ENCODE measurements at places on chromosomes 5 and 9. TPM values are rescaled to one million over a fixed set of nuclear protein-coding genes. Genes with fewer than 3 reads are reported as not detected.

Gene FBXL17
- total RNA-seq = 6.9 TPM

Gene SPATA31A3
- total RNA-seq = not detected

Gene TNFSF8
- 73.2 TPM for total RNA-seq

DNA sequence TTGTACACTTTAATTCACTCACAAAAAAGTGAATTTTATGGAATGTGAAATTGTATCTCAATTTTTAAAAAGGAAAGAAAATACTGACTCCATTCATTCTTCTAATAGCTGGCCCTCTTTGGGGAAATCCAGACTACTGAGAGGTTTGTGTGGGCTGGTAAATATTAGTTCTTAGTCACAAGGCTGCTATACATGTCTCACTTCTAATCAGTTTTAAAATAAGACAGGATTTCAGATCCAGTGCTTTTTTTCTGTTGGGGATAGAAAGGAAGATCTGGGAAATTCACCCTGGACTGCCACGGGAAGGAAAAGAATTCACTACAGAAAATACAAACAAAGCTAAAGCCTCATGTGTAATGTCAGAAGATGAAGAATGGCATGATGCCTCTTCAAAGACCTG, 32.7 kb upstream of the ADAMTSL1 start:
- no peak for DNase-seq
- no peaks in the 10 kb centered on the region for H3K27me3 ChIP-seq
- no peak overlapping the region for H3K4me3 ChIP-seq
- no peaks in the 10 kb centered on the region for H3K4me1 ChIP-seq
- no peaks in the 10 kb centered on the region for H3K36me3 ChIP-seq

DNA sequence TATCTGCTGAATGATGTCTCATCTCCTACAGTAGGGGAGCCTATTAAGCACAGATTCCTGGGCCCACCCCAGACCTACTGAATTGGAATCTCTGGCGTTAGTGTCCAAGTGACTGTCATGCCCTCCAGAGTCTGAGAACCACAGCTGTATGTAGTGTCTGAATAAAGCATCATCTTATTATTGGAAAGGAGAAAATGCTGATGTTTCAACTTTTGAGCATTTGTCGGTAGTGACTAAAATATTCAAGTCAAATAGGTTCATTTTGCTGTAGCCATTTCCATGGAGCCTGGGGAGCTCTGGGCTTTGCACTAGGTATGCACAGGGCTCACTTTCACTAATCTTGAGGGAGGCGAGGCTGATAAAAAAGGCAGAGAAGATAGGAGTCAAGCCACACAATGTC, 4.8 kb upstream of the PPARGC1B start:
- no peaks in the 10 kb centered on the region for H3K36me3 ChIP-seq
- H3K4me1 ChIP-seq = peaks cover 7% of the 10 kb centered on the region
- no peaks in the 10 kb centered on the region for H3K27me3 ChIP-seq
- no peak for DNase-seq
- H3K4me3 ChIP-seq = no peak overlapping the region

GRCh38 chr5:116733991-116734975, 159.7 kb upstream of the SEMA6A start:
- no peaks in the 10 kb centered on the region for H3K4me1 ChIP-seq
- no peaks in the 10 kb centered on the region for H3K27me3 ChIP-seq
- H3K36me3 ChIP-seq = no peaks in the 10 kb centered on the region
- no peak for DNase-seq
